Bone marrow (tissue), 2 donors: ENCODE measurements at places on chromosomes 3 and 15.

- no peak for DNase-seq
Observed at GRCh38 chr3:184570489-184570888, 8.9 kb downstream of the EPHB3 start.

DNA sequence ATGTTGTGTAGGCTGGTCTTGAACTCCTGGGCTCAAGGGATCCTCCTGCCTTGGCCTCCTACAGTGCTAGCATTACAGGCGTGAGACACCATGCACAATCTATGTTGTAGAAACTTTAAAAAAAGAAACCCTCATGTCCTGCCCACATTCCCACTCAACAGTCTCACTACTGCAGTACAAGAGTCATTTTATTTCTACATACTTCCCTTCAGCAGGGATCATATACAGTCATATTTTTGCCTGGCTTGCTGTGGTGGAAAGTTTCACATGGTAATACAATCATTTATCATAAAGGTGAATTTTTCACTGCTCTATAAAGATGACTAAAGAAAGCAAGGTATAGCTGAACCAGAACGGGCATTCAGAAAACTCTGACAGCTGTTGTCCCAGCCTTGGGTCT is 53.8 kb upstream of the PIK3CB start:
- DNase-seq = no peak

DNA sequence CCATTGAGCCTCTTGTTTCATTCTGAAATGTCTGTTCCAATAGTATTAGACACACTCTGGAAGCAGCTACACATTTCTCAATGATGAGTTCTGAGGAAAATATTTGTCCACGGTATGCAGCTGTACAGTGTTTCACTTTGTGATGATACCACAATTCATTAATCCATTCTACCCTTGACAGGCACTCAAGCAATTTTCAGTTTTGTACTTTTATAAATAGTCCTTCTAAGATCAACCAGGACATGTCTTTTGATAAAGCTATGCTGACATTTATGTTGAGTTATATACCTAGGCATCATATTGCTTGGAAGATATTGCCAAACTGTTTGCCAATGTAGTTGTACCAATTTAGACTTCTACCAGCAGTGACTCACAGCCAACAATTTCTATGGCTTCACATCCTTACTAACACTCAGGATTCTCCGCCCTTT is 165.1 kb upstream of the COL8A1 start:
- DNase-seq = no peak

DNA sequence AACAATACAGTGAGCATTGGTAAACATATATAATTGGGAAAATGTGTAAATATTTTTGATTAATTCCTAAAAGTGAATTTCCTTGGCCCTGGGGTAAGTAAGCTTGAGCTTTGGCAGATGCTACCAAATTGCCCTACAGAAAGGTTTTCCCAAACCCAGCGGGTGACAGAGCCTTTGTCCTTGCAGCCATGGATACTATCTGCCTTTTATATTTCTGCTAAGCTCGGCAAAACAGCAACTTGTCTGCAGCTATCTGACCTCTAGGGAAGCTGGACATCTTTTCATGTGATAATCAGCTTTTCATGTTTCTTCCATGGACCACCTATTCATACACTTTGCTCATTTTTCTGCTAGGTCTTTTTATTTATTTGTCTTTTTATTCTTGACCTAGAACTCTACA is 64.7 kb upstream of the SEC22A start:
- DNase-seq = no peak

GRCh38 chr3:60603860-60604259 is 647.4 kb downstream of the FHIT start:
- no peak for DNase-seq

DNA sequence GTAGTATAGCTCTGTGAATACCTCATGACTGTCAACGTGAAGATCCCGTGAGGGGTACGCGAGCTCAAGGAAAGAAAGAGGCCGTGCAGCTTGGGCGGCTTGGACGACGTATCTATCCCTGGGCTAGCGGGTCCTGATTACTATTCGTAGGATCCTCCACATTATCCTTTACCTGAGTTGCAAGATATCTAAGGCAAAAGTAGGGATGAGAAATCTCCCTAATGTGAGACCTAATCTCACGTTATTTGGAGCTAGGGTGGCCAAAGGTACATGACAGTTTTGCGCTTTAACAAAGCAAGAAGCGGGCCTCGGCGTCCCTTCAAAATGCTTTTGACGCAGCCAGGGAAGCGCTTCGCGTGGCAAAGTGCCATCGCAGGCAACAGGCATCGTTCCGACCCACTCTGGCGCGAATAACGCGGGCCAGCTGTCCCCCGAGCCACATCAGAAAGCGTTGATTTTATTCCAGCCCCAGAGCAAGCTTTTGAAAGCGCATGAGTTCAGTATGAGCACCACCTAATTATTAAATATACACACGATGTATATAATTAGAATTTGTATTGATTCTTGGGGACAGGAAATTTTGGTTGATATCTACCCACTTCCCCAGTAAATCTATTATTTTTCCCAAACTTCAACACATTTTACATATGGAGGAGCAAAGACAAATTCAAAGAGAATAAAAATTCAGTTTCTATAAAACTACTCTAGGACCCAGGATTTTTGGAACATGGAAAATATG is 2.5 kb upstream of the EOMES start:
- DNase-seq = no peak

- DNase-seq = no peak
Observed at GRCh38 chr15:66883284-66883911, 181.4 kb downstream of the SMAD6 start.

GRCh38 chr3:28598165-28598564 is 249.5 kb upstream of the AZI2 start:
- DNase-seq = no peak
